ENCODE measurements at places on chromosomes 16 and 17. TPM values are rescaled to one million over a fixed set of nuclear protein-coding genes. Genes with fewer than 3 reads are reported as not detected.

PDE6G gene
- not detected for total RNA-seq

ZCCHC14 gene
- total RNA-seq: 2.5 TPM

ACSM2A gene
- total RNA-seq: not detected

P2RX1 gene
- not detected for total RNA-seq

NEUROD2 gene
- total RNA-seq: not detected

TNFSF12 gene
- 2.7 TPM for total RNA-seq

RNF227 gene
- 1.4 TPM for total RNA-seq

SCIMP gene
- total RNA-seq: not detected

SLFN11 gene
- total RNA-seq: 114 TPM

TSNAXIP1 gene
- total RNA-seq: 0.72 TPM

MMD gene
- total RNA-seq: 7.0 TPM

SMIM5 gene
- not detected for total RNA-seq
